Lung microvascular endothelial cell (primary cell): ENCODE measurements at places on chromosomes 12 and 14. TPM values are rescaled to one million over a fixed set of nuclear protein-coding genes. Genes with fewer than 3 reads are reported as not detected.

Gene CCDC38
- total RNA-seq, result not detected in 2 replicates

Gene OTX2
- total RNA-seq, result not detected in 2 replicates

Gene RFLNA
- 0.20 and 0.44 TPM in 2 replicates for total RNA-seq

Gene IFI27
- 7.9 and 78.0 TPM in 2 replicates for total RNA-seq

Gene BCL2L2
- 9.4 and 14.9 TPM in 2 replicates for total RNA-seq

Gene OR4K14
- total RNA-seq, result not detected in 2 replicates

Gene GALNT16
- under 0.01 TPM in 1 of 2 replicates, not detected in the other for total RNA-seq

Gene NTF3
- total RNA-seq, result under 0.01 and 0.20 TPM in 2 replicates

Gene LRRK2
- total RNA-seq, result 0.20 and 0.44 TPM in 2 replicates
